ENCODE measurements at places on chromosomes 3 and 15.
A peak's percentile ranks its signal among the peaks of the same experiment; 100 is the strongest.

GRCh38 chr3:194861375-194861774, 175.7 kb downstream of the FAM43A start:
- DNase-seq = no peak

DNA sequence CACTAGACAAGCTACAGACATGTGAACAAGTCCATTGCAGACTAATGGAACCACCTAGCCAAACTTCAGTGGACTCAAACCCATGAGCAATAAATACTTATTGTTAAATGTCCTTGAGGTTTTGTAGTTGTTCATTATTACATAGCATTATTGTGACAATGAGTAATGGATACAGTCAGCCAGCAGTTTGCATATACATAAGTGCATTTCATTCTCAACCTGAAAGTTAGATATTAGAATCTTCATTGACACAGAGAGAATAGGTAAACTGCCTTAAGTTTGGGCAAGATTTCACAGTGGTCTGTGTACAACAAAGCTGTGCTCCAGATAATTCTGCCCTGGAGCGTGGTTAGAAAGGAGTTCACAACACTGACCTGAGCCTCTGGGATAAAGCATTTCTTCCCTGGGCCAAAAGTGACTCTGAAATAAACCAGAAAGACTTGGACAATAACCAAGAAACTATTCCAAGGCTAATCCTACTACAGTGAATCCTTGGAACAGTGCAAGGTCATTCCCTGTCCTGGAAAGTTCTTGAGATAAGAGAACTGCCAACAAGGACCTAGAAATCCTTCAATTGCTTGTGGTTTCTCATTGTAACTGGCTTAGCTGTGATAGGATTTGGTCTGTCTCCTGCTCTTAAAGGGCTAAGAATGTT, 225.5 kb upstream of the STT3B start:
- DNase-seq = no peak

- no peak for DNase-seq
Measured at GRCh38 chr3:119173325-119173724, at the start of gene UPK1B. Gene UPK1B, plus strand, starts transcription at chr3:119173598. Its CDS starts 13,144 bp downstream, at chr3:119186742.

GRCh38 chr3:89314454-89315098, 207.2 kb downstream of the EPHA3 start:
- DNase-seq = peak; percentile 58

- no peak for DNase-seq
Measured at GRCh38 chr15:77507911-77508310, 87.2 kb downstream of the HMG20A start.

- DNase-seq = no peak
Measured at GRCh38 chr3:38002940-38003339, 12.4 kb downstream of the VILL start.

DNA sequence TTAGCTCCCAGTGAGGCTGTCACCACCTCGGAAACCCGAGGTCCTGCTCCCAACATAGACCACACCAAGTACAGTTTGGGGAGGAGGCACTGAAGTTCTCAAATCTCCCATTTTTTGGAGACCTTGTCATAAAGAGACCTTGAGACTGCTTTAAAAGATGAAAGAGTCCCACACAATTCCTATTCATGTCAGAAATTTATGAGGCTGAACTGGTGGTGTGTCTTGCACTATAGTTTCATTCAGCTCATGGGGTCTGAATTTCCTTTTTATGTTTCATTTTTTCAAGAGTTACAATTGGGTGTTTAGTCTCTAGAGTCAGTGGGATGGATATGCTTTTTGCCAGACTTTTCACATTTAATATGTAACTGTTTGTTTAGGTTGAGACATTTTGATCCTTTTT, 318.1 kb upstream of the LRRFIP2 start:
- no peak for DNase-seq

DNA sequence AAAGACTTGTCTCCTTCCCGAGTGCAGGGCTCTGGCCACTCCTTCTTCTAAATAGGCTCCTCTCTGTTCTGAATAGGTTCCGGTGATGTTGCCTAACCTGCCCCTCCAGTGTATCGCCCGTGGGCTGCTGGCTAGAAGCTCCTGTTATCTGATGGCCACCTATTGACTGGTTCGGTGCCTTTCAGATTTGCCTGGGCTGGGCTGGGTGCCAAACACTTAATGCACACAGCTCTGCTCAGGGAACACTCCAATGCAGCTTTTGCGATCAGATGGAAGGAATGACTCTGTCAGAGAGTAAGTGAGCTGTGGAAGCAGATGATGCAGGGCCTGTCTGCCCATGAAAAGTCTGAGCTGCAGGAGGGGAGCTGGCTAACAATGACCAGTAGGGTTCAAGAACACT, 112.9 kb downstream of the CORO2B start:
- DNase-seq = peak; percentile 14

DNA sequence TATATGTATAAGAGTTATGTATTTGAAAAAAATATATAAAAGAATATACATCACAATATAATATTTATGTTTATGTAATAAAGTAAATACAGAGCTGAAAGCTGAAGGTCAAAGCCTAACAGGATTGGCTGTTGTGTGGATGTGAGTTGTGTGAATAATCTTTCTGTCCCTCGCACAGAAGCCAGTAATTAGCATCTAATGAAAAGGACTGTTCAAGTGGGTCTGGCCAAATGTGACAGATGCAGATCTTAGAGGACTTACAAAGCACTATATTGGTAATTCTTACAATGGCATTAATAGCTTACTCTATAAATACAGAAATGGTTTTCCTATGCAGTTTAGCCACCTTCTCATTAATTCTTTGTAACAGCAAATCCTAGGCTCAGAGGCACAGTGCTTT, 2.4 kb downstream of the MKRN3 start:
- DNase-seq = no peak

DNA sequence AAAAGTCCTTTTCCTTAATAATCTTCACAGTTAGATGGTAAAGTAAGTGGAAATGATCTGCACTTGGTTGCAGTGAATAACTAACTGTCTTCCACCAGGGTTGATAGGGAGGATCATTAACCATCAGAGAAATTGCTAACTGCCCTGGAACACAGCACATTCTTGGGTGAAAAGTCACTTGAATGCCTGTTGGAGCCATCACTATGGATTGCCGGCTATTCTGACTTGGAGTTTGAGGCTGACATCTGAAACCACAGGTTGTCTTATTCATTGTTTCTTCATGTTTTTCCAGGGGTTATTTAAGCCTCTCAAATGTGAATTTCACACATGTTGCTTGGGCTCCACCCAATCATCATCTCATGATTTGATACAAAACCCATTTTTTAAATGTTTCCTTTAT, 901.4 kb downstream of the MCTP2 start:
- peak; percentile 91 for DNase-seq

DNA sequence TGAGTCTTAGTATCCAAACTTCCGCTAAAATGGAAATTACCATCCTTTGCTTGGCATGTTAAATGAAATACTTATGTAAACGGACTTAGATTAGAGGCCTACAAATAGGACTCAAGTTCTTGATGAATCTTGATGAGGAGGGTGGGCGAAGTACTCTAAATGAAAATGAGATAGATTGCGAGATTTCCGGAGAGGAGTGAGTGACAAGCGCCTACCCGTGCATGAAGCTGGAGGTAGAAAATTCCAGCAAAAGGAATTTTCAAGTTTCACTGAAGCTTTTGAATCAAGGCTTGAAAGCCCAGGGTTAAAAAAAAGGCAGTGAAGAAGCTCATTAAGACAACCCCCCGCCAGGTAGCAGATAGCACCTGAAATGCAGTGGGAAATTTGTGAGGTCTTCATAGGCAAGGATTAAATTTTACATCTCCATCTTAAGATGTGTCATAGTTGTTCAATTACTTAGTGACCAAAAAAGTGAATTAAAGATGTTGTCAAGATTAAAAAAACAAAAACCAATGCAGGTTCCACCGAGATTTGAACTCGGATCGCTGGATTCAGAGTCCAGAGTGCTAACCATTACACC, 655 bp upstream of the RAB11A start:
- DNase-seq = no peak

DNA sequence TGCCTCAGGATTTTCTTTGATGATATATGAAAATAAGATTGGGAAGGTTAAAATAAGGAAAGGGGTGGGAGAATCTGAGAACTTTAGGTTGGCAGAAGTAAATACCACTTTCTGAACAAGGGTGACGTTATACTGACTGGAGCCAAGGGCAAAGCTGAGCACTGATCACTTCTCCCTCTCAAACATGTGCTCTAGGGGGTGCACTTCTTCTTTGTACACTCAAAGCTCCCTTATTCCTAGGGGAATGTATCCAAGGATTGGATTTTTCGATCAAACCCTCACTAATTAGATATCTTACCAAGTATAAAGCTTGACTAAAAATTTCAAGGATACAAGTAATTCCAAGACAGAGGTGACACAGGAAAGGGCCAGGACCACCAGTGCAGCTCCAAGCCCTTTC, 243.9 kb upstream of the UMPS start:
- no peak for DNase-seq

- DNase-seq = no peak
Measured at GRCh38 chr15:92059036-92059970, 205.8 kb downstream of the SLCO3A1 start.

GRCh38 chr3:41418961-41419691, 219.8 kb downstream of the CTNNB1 start:
- DNase-seq = peak; percentile 46

DNA sequence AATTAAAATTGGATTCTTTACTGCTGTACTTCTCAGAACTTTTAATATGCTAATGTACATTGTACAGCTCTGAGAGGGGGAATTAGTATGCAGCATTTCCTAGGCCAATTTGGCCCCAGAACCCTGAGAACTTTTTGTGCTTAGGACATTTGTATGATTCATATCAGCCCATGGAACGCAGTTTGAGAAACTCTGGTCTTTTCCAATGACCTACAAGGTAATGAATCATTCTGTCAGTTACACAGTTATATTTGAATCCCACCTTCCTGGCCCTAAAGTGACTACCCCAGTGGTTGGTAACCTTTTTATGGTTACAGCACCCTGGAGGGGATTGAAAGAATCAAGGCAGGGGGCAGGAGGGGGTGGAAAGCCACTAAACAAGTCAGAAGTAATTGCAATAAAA, 25.6 kb upstream of the KBTBD12 start:
- DNase-seq = peak; percentile 45

DNA sequence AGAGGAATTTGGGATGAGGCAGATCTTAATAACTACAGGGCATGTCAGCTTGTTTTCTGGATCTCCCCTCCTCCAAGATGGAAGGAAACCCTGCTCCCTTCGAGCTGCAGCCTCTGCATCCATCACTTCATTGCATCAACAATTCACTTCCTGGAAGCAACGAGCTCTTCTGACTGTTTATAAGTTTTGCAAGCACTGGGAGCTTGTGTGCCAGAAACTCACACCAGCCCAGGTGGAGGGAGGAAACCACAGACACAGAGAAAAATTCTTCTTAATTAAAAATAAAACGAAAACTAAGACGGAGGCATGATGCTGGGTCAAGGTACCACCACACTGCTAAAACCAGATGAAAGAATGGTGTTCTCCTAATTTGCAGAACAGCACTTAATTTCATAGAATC, 10.6 kb downstream of the LRIG1 start:
- peak; percentile 47 for DNase-seq

GRCh38 chr3:87792198-87792533, 266.6 kb downstream of the CGGBP1 start:
- DNase-seq = no peak

GRCh38 chr15:39698444-39699390, 83.9 kb downstream of the FSIP1 start:
- DNase-seq = no peak

DNA sequence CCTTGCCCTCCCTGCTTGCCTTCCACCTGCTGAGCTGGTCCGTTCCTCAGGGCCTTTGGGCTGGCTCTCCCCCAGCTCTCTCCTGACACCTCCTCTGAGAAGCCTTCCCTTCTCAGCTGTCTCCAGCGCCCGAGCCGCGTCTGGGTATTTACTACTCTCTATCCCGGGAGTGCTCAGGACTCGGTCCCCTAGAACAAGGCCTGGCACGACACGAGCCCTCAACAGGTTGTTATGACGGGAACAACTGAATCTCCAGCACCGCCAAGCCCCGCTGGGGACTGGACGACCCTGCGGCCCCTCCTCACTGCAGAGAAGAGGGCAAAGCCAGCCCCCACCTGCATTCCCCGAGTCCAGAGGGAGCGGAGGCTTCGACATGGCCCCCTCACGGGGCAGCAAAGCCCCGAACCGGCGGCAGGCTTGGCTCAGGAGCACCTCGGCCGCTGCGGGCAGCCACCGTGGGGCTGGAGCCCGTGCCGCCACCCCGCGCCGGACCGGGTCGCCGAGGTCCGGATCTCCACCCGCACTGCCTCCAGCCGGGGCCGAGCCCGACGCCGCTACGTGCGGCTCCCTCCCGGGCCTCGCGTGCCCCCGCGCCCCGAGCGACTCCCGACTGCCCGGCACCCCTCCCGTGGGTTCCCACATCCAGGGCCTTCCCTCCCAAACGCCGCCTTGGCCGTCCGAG, 792 bp downstream of the TPRA1 start:
- no peak for DNase-seq

DNA sequence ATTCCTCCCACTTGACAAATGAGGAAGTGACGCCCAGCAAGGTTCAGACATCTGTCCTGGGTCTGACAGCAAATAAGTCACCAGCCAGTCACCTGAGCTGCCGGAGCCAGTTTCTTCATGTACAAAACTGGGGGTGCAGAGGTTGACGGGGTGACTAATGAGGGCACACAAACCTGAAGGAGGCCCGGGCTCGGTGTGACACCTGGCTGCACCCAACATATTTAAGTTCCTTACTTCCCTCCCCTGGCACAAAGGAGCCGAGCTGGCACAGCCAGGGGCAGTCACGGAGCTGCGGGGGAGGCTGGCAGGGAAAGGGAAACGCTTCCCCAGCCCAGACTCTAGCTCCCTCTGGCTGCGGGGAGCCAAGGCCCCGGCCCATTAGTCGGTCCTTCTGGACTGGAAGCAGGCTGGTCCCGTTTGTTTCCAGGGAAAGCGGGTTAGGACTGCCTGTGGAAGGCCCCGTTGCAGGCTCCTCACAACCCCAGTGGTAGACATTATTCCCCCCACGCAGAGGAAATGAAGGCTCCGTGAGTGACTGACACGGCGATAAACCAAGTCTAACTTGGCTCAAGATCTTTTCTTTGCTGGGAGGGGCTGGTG, 2.3 kb downstream of the FBXL22 start:
- no peak for DNase-seq

DNA sequence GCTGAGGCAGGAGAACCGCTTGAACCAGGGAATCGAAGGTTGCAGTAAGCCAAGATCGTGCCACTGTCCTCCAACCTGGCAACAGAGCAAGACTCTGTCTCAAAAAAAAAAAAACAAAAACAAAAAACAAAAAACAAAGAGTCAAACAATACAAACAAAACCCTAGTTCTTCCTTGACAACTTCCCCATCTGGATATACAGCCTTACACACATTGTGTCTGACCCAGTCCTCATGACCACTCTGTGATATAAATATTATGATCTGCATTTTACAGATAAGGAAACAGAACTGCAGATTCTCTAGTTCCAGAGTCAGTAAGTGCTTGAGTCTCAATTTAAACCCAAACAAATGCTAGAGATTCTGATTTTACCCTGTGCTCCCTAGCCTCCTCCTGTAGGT, 4.8 kb upstream of the ESYT3 start:
- DNase-seq = no peak

DNA sequence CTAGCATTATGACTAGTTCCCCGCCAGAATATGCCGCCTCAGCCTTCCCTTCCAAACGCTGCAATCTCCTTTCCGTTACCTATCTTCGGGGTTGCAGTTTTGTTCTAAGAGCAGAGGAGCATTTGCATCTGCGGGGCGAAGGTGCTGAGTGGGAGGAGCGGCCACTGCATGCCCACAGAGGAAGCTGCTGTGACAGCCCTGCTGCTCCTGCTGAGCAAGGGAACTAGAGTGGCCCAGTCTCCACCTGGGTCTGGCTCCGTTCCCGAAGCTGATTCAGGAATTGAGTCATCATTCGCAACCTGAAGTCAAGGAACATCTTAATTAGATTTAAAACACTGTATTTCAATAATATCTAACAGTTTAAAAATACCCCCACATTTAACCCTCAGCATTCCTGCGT, 98.2 kb upstream of the TJP1 start:
- DNase-seq = no peak
